Caco-2 (cell line): ENCODE measurements at places on chromosomes 6 and 20.

DNA sequence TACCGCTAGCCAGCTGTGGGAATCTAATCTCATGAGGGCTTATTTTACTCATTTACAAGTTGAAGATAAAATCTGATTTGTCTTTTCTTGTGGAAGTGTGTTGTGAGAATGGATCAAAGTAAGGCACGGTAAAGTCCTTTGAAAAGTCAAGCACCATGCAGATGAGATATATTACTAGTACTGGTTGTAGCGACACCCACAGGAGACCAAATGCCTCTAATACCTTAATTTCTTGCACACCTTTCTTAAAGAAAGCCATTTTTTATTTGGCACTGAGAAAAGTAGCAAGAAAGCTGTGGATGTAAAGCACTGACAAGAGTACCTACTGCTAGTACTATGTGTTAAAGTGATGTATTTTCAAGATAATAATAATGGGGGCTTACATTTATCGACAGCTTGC is 191.0 kb upstream of the MMS22L start:
- no peak for DNase-seq

GRCh38 chr6:19159561-19159960 is 677.6 kb upstream of the ID4 start:
- no peak for DNase-seq

- peak; percentile 53 for DNase-seq
These were observed 171.4 kb downstream of the GMPR start for GRCh38 chr6:16409531-16410441.

DNA sequence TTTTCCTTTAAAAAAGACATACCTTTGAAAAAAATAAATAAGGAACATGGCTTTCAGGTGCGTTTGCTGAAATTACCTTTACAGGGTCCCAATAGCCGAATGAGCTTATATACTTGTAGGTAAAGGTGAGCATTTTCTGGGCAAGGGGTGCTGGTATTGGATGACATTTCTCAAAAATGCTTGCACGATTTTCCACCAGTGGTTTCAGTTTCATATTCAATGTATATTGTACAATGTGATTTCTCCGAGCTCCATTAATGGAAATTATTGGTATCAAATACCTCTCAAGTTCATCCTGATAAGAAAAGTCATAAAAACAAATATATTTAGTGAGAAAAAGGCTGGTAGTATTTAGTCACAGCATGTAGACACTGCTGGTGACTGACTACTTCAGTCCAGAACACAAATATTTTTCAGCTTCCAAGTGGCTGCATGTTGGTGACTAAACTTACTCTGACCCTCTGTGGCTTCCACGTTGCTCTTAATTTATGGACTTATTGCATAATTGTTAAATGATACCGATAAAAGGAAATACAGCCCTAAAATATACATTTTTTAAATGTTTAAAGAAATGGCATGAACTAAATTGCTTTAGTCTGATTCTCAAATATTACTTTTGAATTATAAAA is 32.9 kb upstream of the ZBTB24 start:
- DNase-seq = no peak
